ENCODE measurements at places on chromosomes 7 and 10. TPM values are rescaled to one million over a fixed set of nuclear protein-coding genes. Genes with fewer than 3 reads are reported as not detected.
A peak's percentile ranks its signal among the peaks of the same experiment; 100 is the strongest.

DNA sequence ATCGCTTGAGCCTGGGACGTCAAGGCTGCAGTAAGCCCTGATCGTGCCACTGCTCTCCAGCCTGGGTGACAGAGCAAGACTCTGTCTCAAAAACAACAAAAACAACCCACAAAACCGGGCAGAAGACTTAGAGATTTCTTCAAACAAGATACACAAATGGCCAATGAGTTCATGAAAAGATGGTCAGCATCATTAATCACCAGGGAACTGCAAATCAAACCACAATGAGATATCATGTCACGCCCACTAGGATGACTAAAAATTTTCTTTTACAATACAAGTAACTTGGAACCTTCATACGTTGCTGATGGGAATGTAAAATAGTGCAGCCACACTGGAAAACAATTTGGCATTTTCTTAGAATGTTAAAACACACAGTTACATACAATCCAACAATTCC, 77.3 kb upstream of the GRID1 start:
- H3K36me3 ChIP-seq: peaks cover 18% of the 10 kb centered on the region
- no peak overlapping the region for H3K4me3 ChIP-seq
- peaks cover 18% of the 10 kb centered on the region for H3K4me1 ChIP-seq
- H3K27me3 ChIP-seq: no peaks in the 10 kb centered on the region
- no peak overlapping the region for H3K27ac ChIP-seq

GRCh38 chr7:44796034-44796503, 412 bp upstream of the PPIA start:
- peak overlapping the region; percentile 99 for H3K27ac ChIP-seq
- DNase-seq: no peak
- H3K36me3 ChIP-seq: peaks cover 20% of the 10 kb centered on the region
- H3K27me3 ChIP-seq: no peaks in the 10 kb centered on the region
- H3K4me1 ChIP-seq: peaks cover 21% of the 10 kb centered on the region
- peak overlapping the region; percentile 72 for H3K4me3 ChIP-seq

Gene LBX1
- not detected for total RNA-seq

DNA sequence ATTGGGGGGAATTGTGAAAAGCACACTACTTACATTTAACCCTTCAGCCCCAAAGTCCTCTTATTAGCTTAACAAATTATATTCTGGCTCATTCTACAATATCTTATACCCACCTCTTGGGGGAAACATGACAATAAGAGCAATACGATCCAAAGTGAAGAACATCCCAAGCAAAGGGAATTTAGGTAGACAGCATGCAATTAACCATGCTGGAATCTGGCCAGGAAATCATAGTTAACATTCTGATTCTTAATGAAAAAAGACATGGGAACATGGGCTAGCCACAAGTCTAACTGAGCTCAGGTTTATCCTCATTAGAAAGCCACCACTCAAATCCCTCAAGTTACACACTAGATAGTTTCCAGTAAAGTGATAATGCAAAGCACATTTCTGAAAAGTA, 241.9 kb upstream of the SLC26A5 start:
- no peaks in the 10 kb centered on the region for H3K36me3 ChIP-seq
- no peaks in the 10 kb centered on the region for H3K4me1 ChIP-seq
- H3K27me3 ChIP-seq: no peaks in the 10 kb centered on the region
- no peak overlapping the region for H3K27ac ChIP-seq
- no peak for DNase-seq
- no peak overlapping the region for H3K4me3 ChIP-seq

DNA sequence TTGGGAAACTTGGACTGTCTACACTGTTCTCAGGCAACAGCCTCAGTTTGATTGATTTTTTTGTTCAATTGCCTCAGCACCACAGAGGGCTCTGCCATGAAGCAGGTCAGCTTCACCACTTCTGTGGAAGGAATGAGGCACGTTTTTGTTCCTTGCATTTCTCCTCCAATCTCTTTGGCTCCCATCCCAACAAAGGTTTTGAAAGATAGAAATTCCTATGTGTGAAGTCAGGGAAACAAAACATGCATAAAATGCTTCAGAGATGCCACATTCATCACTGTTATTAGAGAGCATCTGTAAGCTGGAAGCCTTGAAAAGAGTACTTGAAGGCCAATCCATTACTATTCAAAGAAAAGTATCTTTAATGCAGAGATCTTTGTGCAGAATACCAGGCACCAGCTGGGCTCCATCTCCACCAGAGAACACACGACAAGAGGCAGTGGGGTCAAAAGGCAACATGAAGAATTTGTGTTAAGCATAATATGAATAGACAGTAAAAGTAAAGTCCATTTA, 249.1 kb upstream of the LYZL1 start:
- H3K27ac ChIP-seq: no peak overlapping the region
- no peaks in the 10 kb centered on the region for H3K4me1 ChIP-seq
- no peaks in the 10 kb centered on the region for H3K36me3 ChIP-seq
- H3K27me3 ChIP-seq: no peaks in the 10 kb centered on the region
- no peak overlapping the region for H3K4me3 ChIP-seq

- H3K27me3 ChIP-seq: no peaks in the 10 kb centered on the region
- no peaks in the 10 kb centered on the region for H3K4me1 ChIP-seq
- no peak overlapping the region for H3K27ac ChIP-seq
- H3K36me3 ChIP-seq: no peaks in the 10 kb centered on the region
- DNase-seq: no peak
- H3K4me3 ChIP-seq: no peak overlapping the region
Measured at GRCh38 chr7:127189074-127189473, 63.7 kb downstream of the GRM8 start.

DNA sequence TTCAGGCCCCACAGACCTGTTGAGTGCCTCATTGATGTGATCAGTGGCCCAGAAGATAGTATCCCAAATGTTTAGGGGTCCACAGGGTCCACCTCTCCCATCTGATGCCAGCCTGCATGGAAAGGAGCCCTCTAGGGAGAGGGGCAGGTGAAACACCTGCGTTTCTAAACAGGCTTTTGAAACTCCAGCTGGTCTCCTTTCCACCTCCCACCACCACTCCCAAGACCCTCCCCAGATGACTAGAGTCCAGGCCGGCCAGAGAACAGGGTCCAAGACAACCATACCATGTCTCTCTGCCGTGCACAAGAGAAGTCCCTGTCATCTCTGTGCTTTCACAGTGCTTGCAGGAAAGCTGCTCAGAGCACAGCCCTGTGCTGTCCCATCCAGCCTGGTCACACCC, 105.0 kb upstream of the NANOS1 start:
- H3K27ac ChIP-seq: no peak overlapping the region
- no peak for DNase-seq
- no peak overlapping the region for H3K4me3 ChIP-seq

GRCh38 chr7:39168403-39169098, 190.8 kb downstream of the POU6F2 start:
- DNase-seq: no peak
- H3K4me3 ChIP-seq: no peak overlapping the region
- no peaks in the 10 kb centered on the region for H3K27me3 ChIP-seq
- no peaks in the 10 kb centered on the region for H3K36me3 ChIP-seq
